ENCODE measurements at places on chromosomes 7 and 10.
A peak's percentile ranks its signal among the peaks of the same experiment; 100 is the strongest.

DNA sequence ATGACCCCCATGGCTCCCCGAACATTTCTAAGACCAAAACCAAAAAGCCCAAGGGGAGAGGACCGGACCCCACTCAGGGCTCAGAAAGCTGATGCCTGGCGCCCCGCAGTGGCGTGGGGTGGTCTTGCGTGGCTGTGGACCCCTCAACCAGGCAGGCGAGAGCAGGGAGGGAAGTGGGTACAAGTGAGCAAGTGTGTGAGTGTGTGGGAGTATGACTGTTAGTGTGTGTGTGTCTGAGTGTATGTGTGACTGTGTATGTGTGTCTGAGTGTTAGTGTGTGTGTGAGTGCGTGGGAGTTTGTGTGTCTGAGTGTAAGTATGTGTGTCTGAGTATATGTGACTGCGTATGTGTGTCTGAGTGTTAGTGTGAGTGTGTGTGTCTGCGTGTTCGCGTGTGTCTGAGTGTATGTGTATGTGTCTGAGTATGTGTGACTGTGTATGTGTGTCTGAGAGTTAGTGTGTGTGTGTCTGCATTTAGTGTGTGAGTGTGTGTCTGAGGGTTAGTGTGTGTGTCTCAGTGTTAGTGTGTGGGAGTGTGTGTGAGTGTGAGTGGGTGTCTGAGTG lies 34.0 kb upstream of the INSIG1 start:
- no peak for DNase-seq

- DNase-seq = no peak
Measured at GRCh38 chr10:4754143-4754542, 71.9 kb upstream of the AKR1E2 start.

DNA sequence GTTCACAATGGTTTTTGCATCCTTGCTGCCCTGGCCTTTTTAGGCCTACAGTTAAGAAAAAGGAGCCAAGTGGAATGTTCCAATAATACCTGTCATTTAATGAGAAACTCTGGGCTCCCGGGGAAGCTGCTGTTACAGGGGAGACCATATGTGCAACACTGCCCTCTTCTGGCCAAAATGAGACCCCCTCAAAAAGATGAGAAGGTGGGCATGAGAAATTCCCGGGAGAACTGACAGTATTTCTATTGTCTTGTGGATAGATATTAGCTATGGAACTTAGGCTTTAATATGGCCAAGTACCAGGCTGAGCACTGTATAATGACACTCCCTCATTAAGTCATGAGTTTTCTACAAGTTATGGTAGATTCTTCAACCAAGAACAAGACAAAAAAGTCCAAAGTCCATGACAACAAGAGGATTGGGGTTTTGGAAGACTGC lies 99.4 kb downstream of the CCDC3 start:
- DNase-seq = peak; percentile 7

DNA sequence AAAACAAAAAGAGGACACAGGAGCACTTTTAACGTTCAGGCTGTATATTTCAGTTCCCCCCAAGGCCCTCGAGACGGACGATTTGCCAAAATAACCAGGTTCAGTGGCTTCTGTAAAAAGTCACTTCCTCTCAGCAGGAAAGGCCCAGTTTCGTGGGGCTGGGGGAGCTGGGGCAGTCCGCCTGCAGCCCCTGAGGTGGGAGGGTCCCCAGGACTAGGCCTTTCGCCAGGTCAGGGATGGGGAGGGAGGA lies 28.8 kb downstream of the WDR86 start:
- DNase-seq = no peak

DNA sequence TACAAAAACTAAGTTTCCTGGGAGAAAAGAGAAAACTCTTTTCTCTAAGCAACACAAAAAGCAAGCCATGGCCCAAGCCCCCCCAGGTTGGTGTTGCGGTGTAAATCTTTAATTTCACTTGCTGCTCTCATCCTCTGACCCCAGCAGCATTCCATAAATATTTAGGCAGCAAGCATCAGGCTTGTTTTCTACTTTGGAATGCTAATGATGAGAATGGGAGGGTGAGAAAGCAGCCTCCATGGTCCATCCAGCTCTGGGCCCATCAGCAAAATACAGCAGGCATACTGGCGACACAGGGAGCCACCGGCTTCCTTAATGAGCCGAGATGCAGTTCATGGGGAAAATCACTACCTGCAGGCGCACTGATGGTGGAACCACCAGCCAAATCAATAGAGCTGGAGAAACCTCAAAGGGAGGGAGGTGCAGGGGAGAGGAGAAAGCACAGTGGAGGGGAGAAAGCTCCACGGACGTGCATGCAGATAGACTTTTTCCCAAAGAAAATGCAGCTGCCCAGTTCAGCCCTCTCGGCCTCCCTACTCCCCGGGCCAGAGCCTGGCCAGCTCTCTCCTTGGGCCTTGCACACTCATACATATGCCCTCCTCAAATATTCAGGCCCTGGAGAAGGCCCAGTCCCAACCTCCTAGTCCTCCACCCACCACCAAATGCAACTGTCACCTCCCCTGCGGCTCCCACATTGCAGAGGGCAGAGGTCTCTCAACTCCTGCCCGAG lies 131.9 kb downstream of the GRID1 start:
- no peak for DNase-seq

- no peak for DNase-seq
Measured at GRCh38 chr7:38330861-38331621, 57.6 kb upstream of the TARP start.

DNA sequence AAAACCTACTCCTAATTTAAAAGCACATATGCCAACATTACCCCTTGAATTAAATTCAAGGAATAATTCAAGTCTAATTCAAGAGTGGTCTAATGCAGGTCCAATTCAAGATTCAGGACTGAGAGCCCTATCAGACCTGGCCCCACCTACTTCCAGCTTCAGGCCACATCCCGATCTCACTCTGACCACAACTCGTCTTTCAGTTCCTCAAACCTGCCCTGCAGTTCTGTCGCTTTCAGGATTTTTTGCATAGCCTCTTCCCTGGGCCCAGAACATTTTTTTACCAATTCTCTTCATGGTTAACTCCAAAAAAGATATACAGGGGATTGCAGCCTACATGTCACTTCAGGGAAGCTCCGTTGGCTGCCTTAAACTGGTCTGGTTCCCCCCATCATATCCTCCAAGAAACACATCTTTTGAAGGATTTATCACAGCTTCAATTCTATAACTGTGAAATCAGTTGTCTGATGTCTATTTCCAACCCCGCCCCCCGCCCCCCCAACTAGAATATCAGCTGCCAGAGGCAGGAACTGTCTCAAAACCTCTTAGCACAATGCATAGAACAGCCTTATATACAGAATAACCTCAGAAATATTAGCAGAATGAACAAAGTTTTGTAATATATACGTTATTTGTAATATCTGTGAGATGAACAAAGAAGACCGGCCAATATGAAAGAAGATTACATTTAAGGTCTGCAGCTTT lies 20.8 kb downstream of the CCDC6 start:
- no peak for DNase-seq

- no peak for DNase-seq
Measured at GRCh38 chr10:124279298-124279697, 139.4 kb downstream of the OAT start.

DNA sequence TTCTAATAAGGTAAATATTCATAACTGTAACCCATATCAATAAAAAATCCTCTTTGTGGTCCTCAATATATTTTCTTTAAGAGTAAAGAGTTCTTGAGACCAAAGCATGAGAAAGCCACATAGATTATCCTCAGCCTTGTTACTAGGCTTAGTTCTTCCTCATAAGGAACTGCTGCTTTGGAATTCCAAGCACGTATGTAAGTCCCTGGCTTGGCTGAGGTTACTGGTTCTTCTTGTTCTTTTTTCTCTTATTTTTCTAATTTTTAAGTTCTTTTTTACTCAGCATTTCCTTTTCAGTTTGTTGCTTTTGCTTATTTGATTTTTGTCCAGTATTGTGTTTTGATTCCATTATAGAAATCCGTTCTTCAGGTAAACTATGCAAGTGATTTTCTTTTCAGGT lies 127.3 kb downstream of the MARCHF5 start:
- DNase-seq = no peak

- DNase-seq = no peak
Measured at GRCh38 chr7:63114371-63114985, 884.2 kb upstream of the ZNF722 start.

DNA sequence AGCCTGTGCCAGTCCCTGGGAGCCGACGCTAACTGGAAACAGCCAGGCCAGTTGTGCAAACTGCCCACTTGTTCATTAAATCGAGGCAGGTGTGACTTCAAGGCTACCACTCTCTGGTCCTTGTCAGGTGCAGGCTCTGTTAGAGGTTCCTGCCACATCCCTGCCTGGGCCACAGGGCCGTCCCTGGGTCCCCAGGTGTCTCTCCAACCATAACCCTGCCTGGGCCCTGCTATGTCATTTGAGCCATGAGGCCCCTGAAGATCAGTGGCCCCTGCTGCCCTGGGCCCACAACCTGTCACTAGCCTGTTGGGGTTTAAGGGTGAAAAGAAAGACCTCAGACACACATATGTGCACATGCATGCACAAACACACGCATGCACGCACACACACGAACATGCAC lies 326.9 kb downstream of the TNS3 start:
- DNase-seq = no peak

DNA sequence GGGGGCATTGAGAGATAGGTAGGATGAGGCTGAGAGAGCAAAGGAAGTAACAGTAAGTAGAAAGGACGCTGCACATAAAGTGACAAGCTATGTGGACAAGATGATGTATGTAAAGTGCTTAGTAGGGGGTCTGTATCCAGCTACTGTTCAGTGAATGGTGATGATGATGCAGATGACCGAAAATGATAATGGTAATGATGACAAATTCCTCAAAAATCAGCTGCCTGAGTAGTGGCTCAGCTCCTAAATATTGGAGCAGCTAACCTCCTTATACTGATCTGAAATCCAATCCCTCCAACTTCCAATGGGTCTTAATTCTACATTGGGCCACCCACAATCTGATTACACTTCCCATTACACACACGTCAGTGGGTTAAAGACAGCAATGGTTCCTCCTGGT lies 27.1 kb upstream of the KCNMA1 start:
- no peak for DNase-seq

- no peak for DNase-seq
Measured at GRCh38 chr7:106047818-106048705, 64.0 kb downstream of the SYPL1 start.

GRCh38 chr7:2637505-2638223 lies 5.9 kb downstream of the TTYH3 start:
- no peak for DNase-seq

DNA sequence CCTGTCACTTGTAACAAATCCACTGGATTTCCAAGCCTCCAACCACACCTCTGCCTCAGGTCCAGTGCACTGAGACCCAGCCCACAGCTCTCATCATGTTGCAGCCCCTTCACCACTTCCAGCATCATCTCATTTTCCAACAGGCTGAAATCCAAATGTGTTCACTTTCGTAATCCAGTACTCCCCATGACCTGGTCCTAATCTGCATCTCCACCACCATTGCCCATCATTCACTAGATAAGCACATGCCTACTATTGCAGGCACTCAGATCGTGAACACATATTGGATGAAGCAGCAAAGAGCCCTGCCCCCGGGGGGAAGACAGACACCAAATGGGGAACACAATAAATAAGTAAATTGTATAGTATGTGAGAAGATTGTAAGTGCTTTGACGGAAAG lies 76.1 kb upstream of the INSIG1 start:
- no peak for DNase-seq

GRCh38 chr7:36650320-36650719 lies 74.0 kb downstream of the AOAH start:
- no peak for DNase-seq

DNA sequence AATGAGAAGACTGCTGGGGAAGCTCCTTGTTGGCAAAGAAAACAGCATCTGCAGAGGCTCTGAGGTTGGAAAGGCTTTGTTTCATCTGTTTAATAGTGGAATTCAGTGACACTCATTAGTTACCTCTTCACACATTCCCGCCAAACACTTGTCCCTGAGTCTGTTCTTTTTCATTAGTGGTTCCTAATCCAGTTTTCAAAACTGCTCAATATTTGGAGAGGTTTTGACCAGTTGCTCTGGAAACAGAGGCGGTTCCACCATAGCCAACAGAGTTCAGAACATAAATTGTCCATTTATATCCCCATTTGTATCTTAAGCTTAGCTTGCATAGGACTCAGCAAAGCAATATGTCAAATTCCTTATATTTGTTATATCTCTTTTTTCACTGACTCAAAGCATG lies 754.6 kb downstream of the AUTS2 start:
- no peak for DNase-seq

DNA sequence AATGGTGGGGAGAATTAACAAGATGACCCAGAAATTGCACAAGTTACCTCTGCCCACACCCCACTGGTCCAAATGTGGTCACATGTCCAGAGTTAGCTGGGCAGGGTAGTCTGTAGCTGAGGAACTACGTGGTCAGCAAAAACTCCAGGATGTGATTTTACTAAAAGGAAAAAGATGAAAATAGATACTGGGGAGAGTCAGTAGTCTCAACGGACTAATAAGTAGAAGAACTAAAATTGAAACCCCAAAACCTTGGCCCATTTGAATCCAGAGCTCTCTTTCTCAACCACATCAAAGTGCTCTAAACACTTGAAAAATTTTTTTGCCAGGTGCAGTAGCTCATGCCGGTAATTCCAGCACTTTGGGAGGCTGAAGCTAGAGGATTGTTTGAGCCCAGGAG lies 146.3 kb downstream of the SKIDA1 start:
- DNase-seq = no peak

- no peak for DNase-seq
Measured at GRCh38 chr7:69892790-69893189, 294.5 kb downstream of the AUTS2 start.

GRCh38 chr7:11078247-11078834 lies 104.7 kb downstream of the PHF14 start:
- DNase-seq = no peak

- DNase-seq = no peak
Measured at GRCh38 chr7:7912937-7913336, 55.7 kb upstream of the GLCCI1 start.

All from HS-27A (cell line).